ENCODE measurements at places on chromosomes 16 and 17. TPM values are rescaled to one million over a fixed set of nuclear protein-coding genes. Genes with fewer than 3 reads are reported as not detected.

DUS1L gene
- 9.7 TPM for polyA plus RNA-seq

DNA sequence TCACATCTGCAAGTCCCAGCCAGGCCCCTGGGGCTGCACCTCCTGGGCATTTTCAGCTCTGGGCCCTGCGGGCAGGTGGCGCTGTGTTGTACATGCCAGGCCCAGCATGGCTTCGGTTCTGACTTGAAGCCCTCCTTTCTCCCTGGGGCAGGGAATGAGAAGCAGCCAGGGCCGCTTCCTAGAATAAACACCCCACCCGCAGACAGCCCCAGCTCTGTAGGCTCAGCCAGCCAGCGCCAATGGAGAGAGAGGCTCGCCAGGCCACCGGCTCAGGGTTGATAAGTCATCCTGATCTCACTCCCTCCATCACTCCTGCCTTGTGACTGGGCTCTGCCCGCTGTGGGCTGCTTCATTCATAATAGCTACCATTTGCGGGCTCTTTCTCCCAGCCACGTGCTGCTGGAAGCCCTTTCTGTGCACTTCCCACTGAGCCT lies 6.0 kb upstream of the GLIS2 start:
- DNase-seq: no peak
- no peak overlapping the region for H3K27ac ChIP-seq
- H3K4me3 ChIP-seq: no peak overlapping the region
- peaks cover 2% of the 10 kb centered on the region for H3K36me3 ChIP-seq
- peaks cover 6% of the 10 kb centered on the region for H3K27me3 ChIP-seq

GRCh38 chr17:12959441-12959840 lies 58.4 kb downstream of the ELAC2 start:
- no peak overlapping the region for H3K27ac ChIP-seq
- H3K4me3 ChIP-seq: no peak overlapping the region
- H3K4me1 ChIP-seq: no peaks in the 10 kb centered on the region

GRCh38 chr16:69712277-69712676 lies 14.1 kb downstream of the NQO1 start:
- no peaks in the 10 kb centered on the region for H3K4me1 ChIP-seq
- H3K27ac ChIP-seq: no peak overlapping the region
- H3K27me3 ChIP-seq: no peaks in the 10 kb centered on the region
- peaks cover 3% of the 10 kb centered on the region for H3K36me3 ChIP-seq
- H3K4me3 ChIP-seq: no peak overlapping the region
- DNase-seq: no peak

DNA sequence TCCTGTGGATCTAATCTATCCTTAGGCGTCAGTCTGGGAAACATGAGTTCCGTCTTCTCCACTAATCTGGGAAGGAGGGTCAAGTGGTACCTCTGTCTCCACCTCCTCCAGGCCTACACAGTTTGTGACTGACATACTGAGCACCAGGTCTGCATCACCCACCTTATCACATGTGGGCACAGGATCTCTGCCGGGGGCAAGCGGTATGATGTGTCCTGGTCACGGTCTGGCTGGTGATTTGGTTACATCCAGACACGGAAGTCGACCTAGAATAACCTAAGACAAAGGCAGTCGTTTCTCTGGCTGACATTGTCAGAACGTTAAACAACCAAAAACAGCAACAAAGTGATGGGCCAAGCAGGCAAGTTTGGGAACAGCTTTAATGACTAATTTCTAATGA lies 82.5 kb upstream of the HSBP1 start:
- DNase-seq: no peak
- H3K27me3 ChIP-seq: no peaks in the 10 kb centered on the region
- H3K27ac ChIP-seq: no peak overlapping the region
- no peaks in the 10 kb centered on the region for H3K36me3 ChIP-seq
- no peaks in the 10 kb centered on the region for H3K4me1 ChIP-seq
- no peak overlapping the region for H3K4me3 ChIP-seq

- peak overlapping the region; percentile 73 for H3K4me3 ChIP-seq
- peaks cover 22% of the 10 kb centered on the region for H3K4me1 ChIP-seq
- no peak for DNase-seq
These were observed 240 bp downstream of the WBP2 start for GRCh38 chr17:75854881-75855309.

GRCh38 chr17:83173914-83174361 lies 94.5 kb downstream of the METRNL start:
- H3K27me3 ChIP-seq: no peaks in the 10 kb centered on the region
- H3K27ac ChIP-seq: no peak overlapping the region
- H3K4me1 ChIP-seq: peaks cover 22% of the 10 kb centered on the region
- no peaks in the 10 kb centered on the region for H3K36me3 ChIP-seq
- no peak overlapping the region for H3K4me3 ChIP-seq
- DNase-seq: no peak
